ENCODE measurements at places on chromosomes 6 and 20.

GRCh38 chr6:159608961-159609651 is 83.9 kb downstream of the SOD2 start:
- no peak for DNase-seq

DNA sequence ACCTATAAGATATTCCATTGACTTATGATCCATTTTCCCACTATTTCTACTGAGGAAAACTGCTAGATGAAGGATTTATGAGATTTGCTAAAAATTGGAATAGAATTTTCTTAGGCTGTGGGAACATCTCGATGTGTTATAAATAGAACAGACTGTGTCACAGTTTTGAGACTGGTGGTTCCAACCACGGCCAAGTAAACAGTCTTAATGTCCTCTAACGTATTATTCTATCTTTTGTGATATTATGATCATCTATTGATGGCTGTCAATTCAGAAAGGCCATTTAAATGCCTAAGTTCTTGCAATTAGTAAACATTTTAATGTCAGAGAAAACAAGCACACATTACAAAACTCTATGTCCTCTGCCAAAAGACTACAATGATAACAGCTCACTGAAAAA is 71.5 kb upstream of the PLN start:
- no peak for DNase-seq

- no peak for DNase-seq
These were observed 69.5 kb upstream of the LAMP5 start for GRCh38 chr20:9444921-9445320.

- DNase-seq: no peak
These were observed 24.6 kb upstream of the CTNNBL1 start for GRCh38 chr20:37669062-37669772.

DNA sequence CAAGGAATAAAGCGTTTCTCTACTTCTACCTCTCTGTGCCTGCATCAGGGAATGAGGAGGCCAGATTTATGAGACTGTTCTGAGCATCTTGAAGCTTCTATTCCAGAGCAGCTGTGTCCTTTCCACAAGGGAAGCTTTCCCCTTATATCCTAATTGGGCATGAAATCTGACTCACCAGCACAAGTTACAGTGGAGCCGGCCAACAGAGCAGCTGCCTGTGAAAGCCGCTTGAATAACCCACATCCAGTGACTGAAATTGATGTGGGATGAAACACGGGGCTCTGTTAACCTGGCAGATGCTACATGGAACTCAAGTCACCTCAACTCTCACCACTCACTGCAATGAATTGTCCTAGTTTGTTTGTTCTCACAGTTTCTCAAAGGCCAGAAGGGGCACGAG is 400.3 kb downstream of the TFAP2A start:
- DNase-seq: no peak

GRCh38 chr6:35177596-35177995 is 36.2 kb upstream of the SCUBE3 start:
- no peak for DNase-seq

- DNase-seq: no peak
These were observed 827.3 kb downstream of the DHX35 start for GRCh38 chr20:39789411-39789810.

All from GM12892 (cell line).